ENCODE measurements at places on chromosomes 3 and 15.

GRCh38 chr3:24198728-24199127 lies 253.6 kb downstream of the NR1D2 start:
- no peak for DNase-seq
- H3K27ac ChIP-seq = no peak overlapping the region
- H3K4me1 ChIP-seq = no peaks in the 10 kb centered on the region
- peaks cover 34% of the 10 kb centered on the region for H3K27me3 ChIP-seq

DNA sequence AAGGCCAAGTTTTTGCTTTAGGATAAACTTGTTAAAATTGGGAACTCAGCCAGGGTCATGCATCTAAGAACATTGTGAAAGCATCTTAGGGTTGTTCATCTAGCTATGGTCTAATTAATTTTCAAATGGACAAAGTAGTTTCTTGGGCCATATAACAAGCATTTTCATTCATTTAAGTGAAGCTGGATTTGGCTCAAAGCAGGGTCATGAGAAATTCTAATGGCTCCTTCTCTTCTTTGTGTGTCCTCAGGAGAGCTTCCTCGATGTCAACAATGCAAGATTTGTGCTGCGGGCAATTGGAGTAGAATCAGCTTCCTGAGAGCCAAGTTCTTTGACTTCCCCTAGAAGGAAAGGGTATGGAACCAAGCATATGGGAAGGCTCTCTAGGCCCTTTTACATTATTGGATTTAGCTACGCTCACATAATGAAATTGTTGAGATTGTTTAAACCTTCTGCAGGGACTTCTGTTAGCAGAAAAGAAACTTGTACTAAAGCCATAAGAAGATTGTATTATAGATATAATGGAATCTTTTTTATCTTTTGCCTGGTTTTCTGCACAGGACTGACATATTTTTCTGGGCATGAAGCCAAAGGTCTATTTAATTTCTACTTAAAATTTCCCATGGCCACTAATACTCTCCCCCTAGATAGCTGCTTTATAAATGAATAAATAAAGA lies 1.8 kb upstream of the SAMMSON start:
- no peaks in the 10 kb centered on the region for H3K4me1 ChIP-seq
- no peaks in the 10 kb centered on the region for H3K27me3 ChIP-seq
- H3K27ac ChIP-seq = no peak overlapping the region
- no peak for DNase-seq
- H3K36me3 ChIP-seq = peaks cover 2% of the 10 kb centered on the region

- no peak for DNase-seq
- H3K27me3 ChIP-seq = no peaks in the 10 kb centered on the region
- no peak overlapping the region for H3K4me3 ChIP-seq
Measured at GRCh38 chr3:17238023-17238422, 353.3 kb downstream of the PLCL2 start.

- H3K36me3 ChIP-seq = peaks cover 2% of the 10 kb centered on the region
Measured at GRCh38 chr15:88812133-88812532, 8.9 kb downstream of the ACAN start.

GRCh38 chr3:53242642-53243041 lies 13.2 kb downstream of the TKT start:
- DNase-seq = no peak
- no peak overlapping the region for H3K4me3 ChIP-seq
- peaks cover 9% of the 10 kb centered on the region for H3K36me3 ChIP-seq
- no peaks in the 10 kb centered on the region for H3K27me3 ChIP-seq
- H3K4me1 ChIP-seq = peaks cover 22% of the 10 kb centered on the region

DNA sequence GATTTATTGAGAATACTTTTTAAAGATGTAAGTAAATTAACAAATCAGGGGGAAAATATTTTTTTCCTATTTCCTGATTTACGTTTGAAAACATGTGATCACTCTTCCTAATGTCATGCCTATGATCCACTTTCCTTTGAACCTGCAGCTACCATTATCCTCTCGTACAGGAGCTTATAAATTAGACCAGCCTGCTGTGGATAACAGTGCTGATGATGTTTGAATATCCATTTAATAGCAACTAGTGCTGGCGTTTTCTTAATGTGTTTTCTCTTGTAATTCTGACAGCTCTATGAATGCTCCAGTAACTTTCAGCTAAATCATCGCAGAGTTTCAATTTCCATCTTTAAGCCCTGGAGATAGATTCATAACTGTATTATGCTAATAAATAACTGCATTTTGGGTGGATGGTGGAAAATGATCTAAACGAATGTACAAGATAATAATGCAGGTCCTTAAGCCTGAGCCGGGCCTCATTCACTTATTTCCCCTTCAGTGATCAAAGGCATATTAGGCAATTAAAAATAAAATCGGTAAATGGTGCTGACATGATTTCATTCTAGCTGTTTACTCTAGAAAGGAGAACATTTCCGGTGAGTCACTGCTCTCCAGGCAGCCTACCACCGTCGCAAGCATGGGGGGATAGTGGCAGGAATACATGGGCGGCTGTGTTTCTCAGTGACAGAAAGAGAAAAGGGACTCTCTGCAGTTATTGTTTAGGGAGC lies 58.5 kb upstream of the SLC24A5 start:
- peaks cover 24% of the 10 kb centered on the region for H3K27me3 ChIP-seq
- H3K36me3 ChIP-seq = no peaks in the 10 kb centered on the region
- no peak overlapping the region for H3K27ac ChIP-seq
- H3K4me1 ChIP-seq = no peaks in the 10 kb centered on the region
- no peak for DNase-seq

GRCh38 chr15:49908236-49908932 lies 210.6 kb downstream of the ATP8B4 start:
- no peak overlapping the region for H3K4me3 ChIP-seq
- no peak for DNase-seq
- no peaks in the 10 kb centered on the region for H3K4me1 ChIP-seq
- no peaks in the 10 kb centered on the region for H3K36me3 ChIP-seq
- no peak overlapping the region for H3K27ac ChIP-seq

GRCh38 chr3:14770591-14770990 lies 48.2 kb upstream of the FGD5 start:
- DNase-seq = peak; percentile 6
- H3K36me3 ChIP-seq = no peaks in the 10 kb centered on the region
- no peak overlapping the region for H3K27ac ChIP-seq
- peaks cover 45% of the 10 kb centered on the region for H3K27me3 ChIP-seq
- no peak overlapping the region for H3K4me3 ChIP-seq

DNA sequence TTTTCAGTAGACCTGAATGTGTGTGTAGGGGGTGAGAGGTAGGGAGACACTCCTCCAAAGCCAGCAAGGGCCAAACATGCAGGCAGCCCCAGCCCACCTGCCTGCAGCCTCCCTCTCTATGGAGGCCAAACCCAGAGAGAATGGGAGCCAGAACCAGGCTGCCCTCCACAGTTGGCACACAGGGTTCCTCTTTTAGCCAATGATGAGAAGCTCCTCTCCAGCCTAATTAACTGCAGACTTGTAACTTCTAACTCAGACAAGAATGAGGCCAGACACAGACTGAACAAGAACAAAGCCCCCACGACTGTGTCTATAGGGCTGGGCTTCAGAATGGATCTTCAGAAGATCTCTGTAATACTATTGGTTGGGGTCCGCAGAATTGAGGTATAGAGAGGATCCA lies 12.3 kb upstream of the TLE3 start:
- H3K4me1 ChIP-seq = no peaks in the 10 kb centered on the region
- H3K4me3 ChIP-seq = no peak overlapping the region
- no peaks in the 10 kb centered on the region for H3K36me3 ChIP-seq
- H3K27ac ChIP-seq = no peak overlapping the region

DNA sequence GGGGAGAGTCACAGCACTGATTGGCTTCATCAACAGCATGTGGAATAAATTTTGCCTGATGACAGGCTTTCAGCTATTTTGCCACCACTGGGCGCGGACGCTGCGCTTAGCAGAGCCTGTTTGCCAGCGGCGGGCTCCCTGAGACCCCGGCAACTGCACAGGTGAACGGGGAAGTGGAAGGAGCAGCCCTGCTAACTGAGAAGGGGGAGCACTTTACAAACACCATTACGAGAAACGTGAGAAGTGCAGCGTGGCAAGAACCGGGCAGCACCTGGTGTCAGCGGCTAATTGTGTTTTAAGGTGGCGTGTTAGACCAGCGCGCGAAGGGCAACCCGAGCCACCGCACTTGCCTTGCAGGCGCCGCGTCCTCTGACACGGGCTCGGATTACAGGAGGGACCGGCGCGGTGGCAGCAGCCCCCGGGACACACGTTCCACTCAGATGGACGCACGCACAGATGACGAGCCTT lies 307.8 kb upstream of the ARRDC4 start:
- H3K4me1 ChIP-seq = peaks cover 5% of the 10 kb centered on the region
- H3K27ac ChIP-seq = no peak overlapping the region
- peaks cover 13% of the 10 kb centered on the region for H3K27me3 ChIP-seq
- no peaks in the 10 kb centered on the region for H3K36me3 ChIP-seq

DNA sequence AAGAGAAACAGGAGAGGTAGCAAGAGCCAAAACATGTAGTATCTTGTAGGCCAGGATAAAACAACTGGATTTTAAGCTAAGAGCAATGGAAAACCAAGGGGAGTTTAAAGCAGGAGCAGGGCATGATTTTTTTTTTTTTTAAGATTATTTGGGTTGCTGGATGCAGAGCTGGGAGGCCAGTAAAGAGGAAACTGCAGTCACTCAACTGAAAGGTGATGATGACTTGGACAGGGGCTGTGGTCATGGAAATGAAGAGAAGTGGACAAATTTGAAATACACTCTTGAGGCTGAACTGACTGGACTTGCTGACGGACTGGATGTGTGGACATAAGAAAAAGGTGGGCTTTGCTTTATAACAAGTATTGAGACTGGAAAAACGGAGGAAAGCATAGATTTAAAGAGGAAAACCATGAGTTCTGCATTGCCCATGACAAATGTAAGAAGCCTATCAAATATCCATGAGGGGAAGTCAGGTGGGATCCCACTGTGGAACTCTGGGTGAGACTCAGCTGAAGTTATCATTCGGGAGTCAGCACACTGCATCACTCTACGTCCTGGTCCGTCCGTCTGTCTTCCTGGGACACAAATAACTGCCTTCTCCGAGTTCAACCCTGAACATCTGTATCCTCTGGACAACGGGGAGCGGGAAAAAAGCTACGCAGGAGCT lies 688 bp downstream of the XPC start:
- H3K27me3 ChIP-seq = no peaks in the 10 kb centered on the region
- no peak for DNase-seq
- H3K4me1 ChIP-seq = peaks cover 69% of the 10 kb centered on the region
- H3K4me3 ChIP-seq = peak overlapping the region; percentile 95
- peaks cover 41% of the 10 kb centered on the region for H3K36me3 ChIP-seq
- H3K27ac ChIP-seq = peak overlapping the region; percentile 100

DNA sequence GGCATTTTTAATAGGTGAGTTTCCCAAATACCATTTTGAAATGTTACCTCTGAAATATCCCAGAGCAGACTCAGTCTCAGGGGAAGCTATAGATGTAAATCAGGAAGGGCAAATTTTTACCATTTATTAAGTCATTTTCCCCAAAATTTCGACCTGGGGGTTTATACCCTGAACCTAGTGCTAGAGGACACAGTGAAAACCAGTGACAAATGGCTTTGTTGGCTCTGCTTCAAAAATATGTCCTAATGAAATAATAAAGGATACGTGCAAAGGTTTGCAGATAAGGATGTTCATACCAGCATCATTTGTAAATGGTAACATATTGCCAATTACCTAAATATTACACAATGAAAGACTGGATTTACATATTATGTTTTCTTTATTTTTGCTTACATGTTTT lies 546.7 kb upstream of the ADAMTS9 start:
- no peak overlapping the region for H3K4me3 ChIP-seq
- no peak overlapping the region for H3K27ac ChIP-seq
- H3K36me3 ChIP-seq = peaks cover 2% of the 10 kb centered on the region
- no peak for DNase-seq
- H3K4me1 ChIP-seq = no peaks in the 10 kb centered on the region

DNA sequence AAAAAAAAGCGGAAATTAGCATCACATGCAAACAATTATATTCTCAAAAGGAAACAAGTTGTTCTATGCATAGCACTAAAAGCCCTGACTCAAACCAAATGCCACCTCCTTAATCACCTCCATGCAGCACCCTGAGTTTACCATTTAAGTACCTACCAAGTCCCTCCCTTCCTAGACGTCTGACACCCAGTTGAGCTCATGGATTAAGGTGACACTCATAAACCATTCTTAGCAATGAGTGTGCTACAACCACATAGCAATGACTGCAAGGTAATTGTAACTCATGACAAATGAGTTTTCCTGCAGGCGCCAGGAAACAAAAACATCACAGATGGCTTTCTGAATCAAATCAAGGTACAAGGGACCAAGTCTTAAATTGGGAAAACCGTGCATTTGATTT lies 32.0 kb downstream of the WWTR1 start:
- peaks cover 25% of the 10 kb centered on the region for H3K27me3 ChIP-seq
- H3K36me3 ChIP-seq = no peaks in the 10 kb centered on the region
- H3K27ac ChIP-seq = no peak overlapping the region
- no peaks in the 10 kb centered on the region for H3K4me1 ChIP-seq

GRCh38 chr15:66285533-66286280 lies 7.7 kb upstream of the DIS3L start:
- DNase-seq = no peak
- no peaks in the 10 kb centered on the region for H3K27me3 ChIP-seq
- H3K4me3 ChIP-seq = no peak overlapping the region

DNA sequence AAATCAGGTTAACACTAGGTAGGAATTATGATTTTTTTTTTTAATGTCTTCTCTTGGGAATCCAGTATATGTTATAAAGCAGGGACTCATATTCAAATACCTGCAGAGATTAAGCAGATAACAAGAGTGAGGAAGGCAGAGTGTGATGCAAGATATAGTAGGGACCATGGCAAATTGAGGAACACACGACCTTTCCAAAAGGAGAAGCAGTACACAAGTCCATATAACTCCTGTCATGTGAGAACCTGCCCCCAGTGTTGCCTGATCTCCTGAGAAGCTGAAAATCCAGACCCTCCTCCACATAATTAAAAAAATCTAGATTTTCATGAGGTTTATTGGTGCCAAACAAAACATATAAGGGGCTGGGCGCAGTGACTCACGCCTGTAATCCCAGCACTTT lies 3.6 kb downstream of the RFC4 start:
- no peak overlapping the region for H3K4me3 ChIP-seq
- H3K27ac ChIP-seq = no peak overlapping the region
- H3K27me3 ChIP-seq = no peaks in the 10 kb centered on the region
- H3K4me1 ChIP-seq = peaks cover 16% of the 10 kb centered on the region

DNA sequence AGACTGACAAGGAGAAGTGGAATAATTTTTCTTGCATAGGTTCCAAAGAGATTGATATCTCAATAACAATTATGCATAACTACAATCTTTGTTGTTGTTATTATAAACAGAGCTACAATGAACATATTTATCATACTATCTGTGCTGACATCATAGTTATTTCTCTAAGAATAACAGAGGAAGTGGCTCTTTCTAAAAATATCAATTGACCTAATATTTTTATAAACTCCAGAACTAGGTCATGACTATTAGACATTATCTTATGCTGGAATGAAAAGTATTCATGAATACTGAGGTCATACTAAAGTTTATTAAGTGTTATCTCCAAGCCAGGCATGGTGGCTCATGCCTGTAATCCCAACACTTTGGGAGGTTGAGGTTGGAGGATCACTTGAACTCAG lies 114.1 kb downstream of the DCLK3 start:
- H3K36me3 ChIP-seq = no peaks in the 10 kb centered on the region
- no peak for DNase-seq
- H3K27me3 ChIP-seq = peaks cover 55% of the 10 kb centered on the region
- no peak overlapping the region for H3K27ac ChIP-seq

Measured in central memory CD8-positive, alpha-beta T cell (primary cell).